ENCODE measurements at places on chromosomes 3 and 15. TPM values are rescaled to one million over a fixed set of nuclear protein-coding genes. Genes with fewer than 3 reads are reported as not detected.

FSIP1 gene
- 1.2 TPM for total RNA-seq

CCNB2 gene
- 0.55 TPM for total RNA-seq

CACNA2D2 gene
- 2.3 TPM for total RNA-seq

DNA sequence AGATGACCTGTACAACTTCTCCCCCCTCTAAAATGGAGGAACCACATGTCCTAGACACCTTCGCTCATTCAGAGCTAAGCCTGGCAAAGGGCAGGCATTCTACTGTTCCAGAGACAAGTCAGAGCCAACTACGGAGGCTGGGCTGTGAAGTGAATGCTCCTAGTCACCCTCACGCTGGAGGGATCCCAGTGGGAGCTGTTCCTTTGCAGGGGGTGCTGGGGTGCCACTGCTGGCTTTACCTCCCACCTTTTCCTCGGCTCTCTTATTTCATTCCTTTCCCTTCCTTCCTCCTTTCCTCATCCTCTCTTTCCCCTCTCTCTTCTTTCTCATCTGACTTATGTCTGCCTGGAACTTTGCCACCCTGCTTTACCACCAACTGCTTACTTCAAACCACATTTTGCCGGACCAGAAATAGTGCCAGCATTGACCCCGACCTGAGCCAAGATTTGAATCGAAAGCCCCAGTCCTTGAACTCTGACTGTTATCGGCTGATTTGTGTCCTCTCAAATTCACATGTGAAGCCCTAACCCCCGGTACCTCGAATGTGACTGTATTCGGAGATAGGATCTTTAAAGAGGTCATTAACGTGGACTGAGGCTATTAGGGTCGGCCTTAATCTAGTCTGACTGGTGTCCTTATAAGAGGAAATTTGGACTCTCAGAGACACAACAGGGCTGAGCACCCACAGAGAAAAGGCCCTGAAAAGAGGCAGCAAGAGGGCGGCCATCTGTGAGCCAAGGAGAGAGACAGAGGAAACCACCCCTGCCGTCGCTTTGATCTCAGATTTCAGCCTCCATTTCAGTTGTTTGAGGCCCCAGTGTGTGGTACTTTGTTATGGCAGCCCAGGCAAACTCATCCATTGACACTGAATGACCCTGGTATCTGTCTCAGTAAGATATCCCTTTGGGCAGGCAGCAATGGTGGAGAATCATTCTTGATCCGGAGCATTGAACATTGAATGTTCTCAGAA is 31.3 kb upstream of the TBC1D21 start:
- no peak overlapping the region for H3K27ac ChIP-seq

- peaks cover 10% of the 10 kb centered on the region for H3K27me3 ChIP-seq
- no peak overlapping the region for H3K27ac ChIP-seq
- H3K4me3 ChIP-seq = no peak overlapping the region
- DNase-seq = no peak
- H3K36me3 ChIP-seq = no peaks in the 10 kb centered on the region
Observed at GRCh38 chr3:35757991-35758757, 118.8 kb downstream of the ARPP21 start.

GRCh38 chr15:85986741-85987140 is 92.9 kb upstream of the AGBL1 start:
- no peaks in the 10 kb centered on the region for H3K36me3 ChIP-seq
- no peak for DNase-seq
- no peak overlapping the region for H3K27ac ChIP-seq
- H3K4me3 ChIP-seq = no peak overlapping the region
- peaks cover 16% of the 10 kb centered on the region for H3K27me3 ChIP-seq

DNA sequence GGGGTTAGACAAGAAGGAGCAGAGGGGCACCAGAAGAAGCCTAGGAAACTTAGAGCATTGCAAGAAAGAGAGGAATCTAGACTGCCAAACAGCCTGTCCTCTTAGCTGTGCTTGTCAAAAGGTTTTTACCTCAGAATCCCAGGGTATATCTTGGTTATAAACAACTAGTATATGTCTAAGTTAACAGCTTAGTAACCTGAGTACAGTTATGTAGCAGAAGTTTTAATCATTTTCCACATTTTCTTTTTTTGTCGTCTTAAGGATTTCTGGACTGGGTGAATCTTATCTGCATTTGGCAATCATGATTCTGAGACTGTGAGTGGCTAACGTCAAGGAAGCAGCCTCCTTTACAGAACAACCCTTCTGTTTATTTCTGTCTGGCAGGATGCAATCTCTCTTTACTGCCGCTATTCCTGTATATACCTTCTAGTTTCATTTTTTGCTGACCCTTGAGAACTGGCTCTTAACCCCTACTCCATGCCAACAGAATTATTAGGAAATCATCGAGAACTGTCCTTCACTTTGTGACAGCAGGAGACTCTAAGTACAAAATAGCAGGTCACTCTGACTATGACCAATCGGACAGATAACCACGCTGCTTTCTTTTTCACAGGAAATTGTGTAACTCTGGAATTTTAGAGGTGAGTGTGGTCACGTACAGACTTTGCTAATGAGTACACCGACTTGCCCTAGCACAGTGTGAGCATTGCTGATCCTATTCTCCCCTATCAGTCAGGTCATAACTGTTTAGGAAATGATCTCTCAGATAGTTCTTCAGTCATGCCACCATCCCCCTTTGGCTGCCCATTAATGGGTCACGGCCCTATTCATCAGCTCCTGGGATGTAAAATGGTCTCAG is 3.3 kb upstream of the CP start:
- no peaks in the 10 kb centered on the region for H3K36me3 ChIP-seq
- H3K4me3 ChIP-seq = peak overlapping the region; percentile 55
- H3K4me1 ChIP-seq = peaks cover 13% of the 10 kb centered on the region
- no peaks in the 10 kb centered on the region for H3K27me3 ChIP-seq
- no peak for DNase-seq

DNA sequence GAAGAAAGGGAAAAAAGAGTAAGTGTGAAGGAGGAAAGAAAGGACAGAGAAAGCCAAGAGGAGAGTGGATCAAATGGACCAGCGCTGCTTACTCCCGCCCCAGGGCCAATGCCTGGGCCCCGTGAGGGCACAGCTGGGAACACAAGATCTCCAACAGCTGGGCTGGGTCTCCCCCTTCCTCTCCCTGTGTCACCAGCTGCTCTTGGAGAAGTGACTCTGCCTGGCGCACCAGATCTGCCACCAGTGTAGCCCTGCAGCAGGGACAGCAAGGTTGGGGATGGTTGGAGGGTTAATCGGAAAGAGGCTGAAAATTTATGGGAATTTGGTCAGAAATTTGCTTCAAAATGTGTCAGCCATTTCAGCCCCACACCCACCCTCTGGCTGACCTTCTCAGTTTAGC is 8.4 kb downstream of the CDAN1 start:
- no peak overlapping the region for H3K27ac ChIP-seq
- no peaks in the 10 kb centered on the region for H3K4me1 ChIP-seq
- DNase-seq = no peak
- no peak overlapping the region for H3K4me3 ChIP-seq

- DNase-seq = peak; percentile 34
- no peaks in the 10 kb centered on the region for H3K36me3 ChIP-seq
- peaks cover 51% of the 10 kb centered on the region for H3K4me1 ChIP-seq
- no peaks in the 10 kb centered on the region for H3K27me3 ChIP-seq
- H3K27ac ChIP-seq = peak overlapping the region; percentile 95
Observed at GRCh38 chr3:41198526-41198925, 779 bp upstream of the CTNNB1 start.

- no peaks in the 10 kb centered on the region for H3K36me3 ChIP-seq
- H3K4me3 ChIP-seq = no peak overlapping the region
- no peaks in the 10 kb centered on the region for H3K27me3 ChIP-seq
- no peak for DNase-seq
- no peak overlapping the region for H3K27ac ChIP-seq
Observed at GRCh38 chr3:31253782-31254181, 278.9 kb upstream of the STT3B start.
